ENCODE measurements at places on chromosomes 1 and 21. TPM values are rescaled to one million over a fixed set of nuclear protein-coding genes. Genes with fewer than 3 reads are reported as not detected.

The CAPN8 gene
- total RNA-seq: 0.73 TPM

The S100A3 gene
- not detected for total RNA-seq

DNA sequence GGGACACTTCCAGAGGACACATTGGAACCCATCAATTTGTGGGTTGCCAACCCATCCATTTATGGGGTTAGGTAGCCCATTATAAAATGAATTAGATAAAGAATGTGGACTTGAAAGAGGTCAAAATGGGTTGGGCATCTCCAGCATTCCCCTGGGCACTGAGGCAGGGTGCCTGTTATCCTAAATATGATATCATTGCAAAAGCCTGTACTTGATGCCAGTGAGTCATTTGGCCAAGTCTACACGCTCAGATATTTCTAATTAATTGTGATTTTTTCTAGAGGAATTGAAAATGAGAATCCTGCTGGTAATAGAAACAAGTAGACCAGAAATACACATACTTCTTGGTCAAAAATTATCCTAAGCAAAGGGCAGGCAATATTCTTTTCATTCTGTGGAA is 21.9 kb upstream of the NBL1 start:
- no peak for DNase-seq

GRCh38 chr1:210236840-210237409 is 4.3 kb downstream of the SERTAD4 start:
- no peak for DNase-seq

GRCh38 chr1:109395602-109396512 is 1.9 kb downstream of the SORT1 start:
- no peak for DNase-seq

- DNase-seq: no peak
Observed at GRCh38 chr1:86648255-86648654, 56.1 kb upstream of the SH3GLB1 start.

DNA sequence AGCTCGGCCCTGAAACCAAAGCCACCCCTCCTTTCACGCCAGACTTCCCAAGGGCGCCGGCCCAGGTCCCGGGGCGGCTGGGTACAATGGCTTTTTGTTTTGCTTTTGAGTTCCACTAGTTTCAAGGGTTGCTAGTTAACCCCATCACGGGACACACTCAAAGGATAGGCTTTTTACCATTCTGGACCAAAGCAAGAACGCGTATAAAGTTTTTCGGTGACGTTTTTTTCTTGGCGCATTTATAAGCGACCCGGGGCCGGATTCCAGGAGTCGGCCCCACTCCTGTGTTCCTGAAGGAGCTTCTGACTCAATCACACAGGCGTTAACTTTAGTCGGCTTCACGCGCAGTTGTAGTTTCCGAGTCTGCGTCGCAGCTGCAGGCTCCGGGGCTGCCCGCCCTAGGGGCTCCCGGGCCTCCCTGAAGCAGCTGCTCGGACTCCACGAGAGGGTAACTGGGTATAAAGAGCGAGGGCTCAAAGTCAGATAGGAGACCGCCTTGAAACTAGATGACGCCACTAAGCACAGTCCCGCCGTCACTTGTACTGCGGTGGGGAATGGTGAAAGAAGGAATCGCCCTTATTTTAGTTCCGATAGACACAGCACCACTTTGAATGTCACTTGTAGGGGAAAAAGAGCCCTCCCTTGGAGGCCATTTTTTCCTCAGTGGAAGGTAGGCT is 707 bp upstream of the KLHL21 start:
- peak; percentile 70 for DNase-seq

GRCh38 chr1:96833376-96833775 is 111.8 kb downstream of the PTBP2 start:
- no peak for DNase-seq

DNA sequence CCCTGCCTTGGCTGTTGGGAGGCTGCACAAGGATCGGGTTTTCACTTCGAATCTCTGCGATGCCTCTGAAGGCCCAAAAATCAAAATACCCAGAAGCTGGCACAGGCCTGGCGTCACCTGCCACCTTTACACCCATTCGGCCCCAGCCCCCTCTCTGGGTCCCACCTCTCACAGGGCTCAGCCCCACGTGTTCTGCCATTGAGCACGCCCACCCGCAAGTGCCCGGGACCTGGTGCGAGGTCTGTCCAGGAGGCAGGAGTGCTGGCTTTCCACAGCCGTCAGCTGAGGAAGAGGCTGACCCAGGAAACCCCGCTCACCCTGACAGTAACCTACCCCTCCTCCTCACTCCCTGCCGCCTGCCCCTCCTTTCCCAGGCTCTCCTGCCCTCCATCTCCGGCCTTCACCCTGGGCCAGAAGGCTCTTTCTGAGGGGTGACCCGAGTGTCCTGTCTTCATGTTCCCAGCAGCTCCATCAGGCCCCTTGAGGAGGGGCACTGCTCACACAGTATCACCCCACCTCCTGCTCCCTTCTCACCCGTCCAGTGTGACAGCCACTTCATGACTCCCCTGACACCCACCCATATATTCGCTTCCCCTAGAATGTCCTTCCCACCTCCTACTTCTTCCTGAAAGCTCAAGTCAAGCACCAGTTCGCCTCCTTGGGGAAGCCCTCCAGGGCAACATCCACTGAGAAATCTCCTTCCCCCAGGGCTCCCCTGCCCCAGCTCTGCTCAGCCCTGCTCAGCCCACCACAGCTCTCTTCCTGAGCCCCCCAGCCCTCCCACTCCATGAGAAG is 13.5 kb downstream of the RCC2 start:
- DNase-seq: no peak

DNA sequence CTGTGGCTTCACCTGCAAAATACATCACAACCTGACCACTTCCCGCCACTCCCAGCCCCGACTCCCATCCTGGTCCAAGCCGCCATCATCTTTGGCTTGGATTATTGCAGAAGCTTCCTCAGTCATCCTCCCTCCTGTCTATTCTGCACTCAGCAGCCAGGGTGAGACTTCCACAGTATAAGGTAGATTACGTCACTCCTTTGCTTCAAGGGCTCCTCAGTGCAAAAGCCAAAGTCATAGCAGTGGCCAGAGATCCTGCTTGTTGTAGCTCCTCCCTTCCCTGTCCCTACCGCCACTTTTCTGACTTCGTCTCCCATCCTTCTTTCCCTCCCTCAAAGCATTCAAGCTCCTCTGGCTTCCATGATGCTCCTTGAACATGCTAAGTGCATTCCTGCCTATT is 152.8 kb downstream of the GRIK3 start:
- no peak for DNase-seq

- DNase-seq: no peak
Observed at GRCh38 chr21:17540530-17540929, 27.7 kb downstream of the CXADR start.

- DNase-seq: no peak
Observed at GRCh38 chr1:36479505-36480051, 3.1 kb downstream of the CSF3R start.

GRCh38 chr1:184987696-184988095 is 13.4 kb upstream of the NIBAN1 start:
- DNase-seq: no peak

DNA sequence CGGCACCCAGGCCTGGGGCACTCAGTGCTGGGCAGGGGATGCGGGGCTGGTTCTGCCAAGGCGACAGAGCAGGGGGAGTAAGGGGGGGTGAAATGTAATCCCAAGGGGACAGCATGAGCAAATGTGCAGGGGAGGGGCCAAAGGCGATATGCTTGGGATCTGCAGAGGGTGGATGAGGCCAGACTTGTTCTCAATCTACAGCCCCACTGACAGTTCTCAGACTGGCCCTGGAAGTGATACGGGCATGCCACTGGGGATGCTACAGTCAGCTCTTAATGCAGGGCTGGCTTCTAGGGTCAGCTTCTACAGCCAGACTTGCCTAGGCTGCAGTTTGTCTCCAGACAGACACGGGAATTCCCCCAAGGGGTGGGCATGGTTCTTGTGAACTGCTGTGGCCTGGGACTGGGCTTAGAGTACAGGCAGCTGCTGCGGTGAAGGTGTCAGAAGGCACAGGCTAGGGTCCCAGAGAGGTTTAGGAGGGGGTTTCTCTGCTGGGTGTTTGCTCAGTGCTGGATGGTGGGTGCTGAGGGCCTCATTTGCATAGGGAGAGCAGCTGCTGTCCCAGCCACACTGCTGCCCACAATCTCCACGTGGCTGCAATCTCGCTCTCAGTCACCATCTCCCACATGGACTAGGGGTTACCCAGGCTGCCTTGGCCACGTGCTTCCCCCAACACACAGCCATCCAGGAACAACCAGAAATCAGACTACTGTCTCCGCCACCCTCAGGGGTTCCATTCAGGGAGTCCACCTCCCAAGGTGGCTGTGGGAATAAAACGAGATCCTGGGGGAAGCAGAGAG is 190.1 kb downstream of the HIVEP3 start:
- DNase-seq: peak; percentile 66

The LAMC2 gene
- total RNA-seq: 0.13 TPM

The OR10X1 gene
- total RNA-seq: not detected

DNA sequence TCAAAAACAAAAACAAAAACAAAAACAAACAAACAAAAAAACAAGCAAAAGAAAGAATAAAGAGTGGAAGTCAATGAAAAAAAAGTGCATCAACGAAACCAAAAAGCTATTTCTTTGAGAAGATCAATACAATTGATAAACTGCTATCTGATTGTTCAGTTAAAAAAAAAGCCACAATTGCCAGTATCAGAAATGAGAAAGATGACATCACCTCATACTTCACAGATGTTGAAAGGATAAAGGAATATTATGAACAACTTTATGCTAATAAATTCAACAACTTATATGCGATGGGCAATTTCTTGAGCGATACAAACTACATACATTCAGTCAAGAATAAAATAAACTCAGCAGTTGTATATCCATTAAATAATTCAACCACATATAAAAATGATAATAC is 2.2 kb upstream of the LRRC3 start:
- DNase-seq: no peak

The TEX38 gene
- total RNA-seq: not detected

- peak; percentile 76 for DNase-seq
Observed at GRCh38 chr1:18322368-18323032, 158.2 kb upstream of the KLHDC7A start.

The AHCTF1 gene
- total RNA-seq: 41.2 TPM

DNA sequence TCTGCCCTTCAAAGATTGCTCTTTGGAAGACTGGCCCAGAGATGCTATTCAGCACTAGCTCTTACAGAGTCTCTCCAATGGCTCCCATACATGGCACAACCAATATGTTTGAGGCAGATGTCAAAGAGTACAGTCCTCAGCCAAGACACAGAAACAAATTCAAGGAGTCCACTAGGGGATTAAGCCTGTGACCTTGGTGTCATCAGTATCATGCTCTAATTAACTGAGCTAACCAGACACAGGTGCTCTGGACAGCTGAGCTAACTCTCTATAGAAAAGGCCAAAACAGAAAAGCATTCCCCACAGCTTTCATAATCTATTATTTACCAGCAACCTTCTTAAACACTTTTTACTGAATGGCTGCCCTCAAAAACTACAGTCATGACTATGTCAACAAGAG is 666.0 kb upstream of the PLXNA2 start:
- no peak for DNase-seq

DNA sequence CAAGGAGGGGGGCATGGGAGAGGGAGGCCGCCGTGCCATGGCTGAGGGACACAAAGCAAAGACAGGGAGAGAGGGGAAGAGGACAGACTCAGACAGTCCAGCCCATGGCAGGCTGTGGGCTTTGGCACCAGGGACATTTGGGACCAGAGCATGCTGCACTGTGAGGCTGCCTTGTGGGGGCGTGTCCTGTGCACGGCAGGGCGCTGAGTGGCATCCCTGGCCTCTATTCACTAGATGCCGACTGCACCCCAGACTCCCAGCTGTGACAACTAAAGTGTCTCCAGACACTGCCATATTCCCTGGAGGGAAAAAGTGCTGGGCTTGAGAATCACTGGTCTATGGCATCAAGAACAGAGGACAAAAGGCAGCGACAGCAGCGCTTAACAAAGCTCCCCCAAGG is 18.6 kb upstream of the PRDM15 start:
- no peak for DNase-seq

DNA sequence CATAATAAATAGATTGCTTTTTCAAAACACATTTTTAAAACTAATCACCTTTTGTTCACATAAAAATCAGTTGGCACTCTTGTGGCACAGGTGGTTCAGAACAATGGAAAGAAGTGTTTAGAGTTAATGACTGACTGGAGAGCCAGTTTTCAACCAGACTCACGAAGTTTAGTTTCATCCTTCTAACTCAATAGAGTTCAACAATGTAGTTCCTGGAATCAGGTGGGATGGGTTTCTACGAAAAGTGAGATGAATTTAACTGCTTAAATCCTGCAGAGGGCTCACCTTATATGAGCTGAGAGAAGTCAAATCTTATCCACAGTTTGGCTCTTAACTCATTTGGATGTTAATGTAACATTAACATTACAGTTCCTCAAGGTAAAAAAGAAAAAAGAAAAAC is 116.5 kb downstream of the SMYD2 start:
- DNase-seq: no peak

DNA sequence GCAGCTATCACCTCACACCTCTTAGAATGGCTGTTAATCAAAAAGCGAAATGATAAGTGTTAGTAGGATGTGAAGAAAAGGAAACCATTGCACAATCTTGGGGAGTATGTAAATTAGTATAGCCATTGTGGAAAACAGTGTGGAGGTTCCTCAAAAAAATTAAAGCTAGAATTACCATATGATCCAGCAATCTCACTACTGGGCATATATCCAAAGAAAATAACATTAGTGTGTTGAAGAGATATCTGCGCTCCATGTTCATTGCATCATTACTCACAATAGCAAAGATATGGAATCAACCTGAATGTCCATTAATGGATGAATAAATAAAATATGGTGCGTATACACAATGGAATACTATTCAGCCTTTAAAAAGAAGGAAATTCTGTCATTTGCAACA is 68.9 kb downstream of the SNRPE start:
- DNase-seq: no peak

GRCh38 chr1:31366796-31367195 is 6.1 kb downstream of the FABP3 start:
- no peak for DNase-seq

The CCT8 gene
- 80.8 TPM for total RNA-seq

The ARID1A gene
- 118 TPM for total RNA-seq

The ARHGEF16 gene
- 0.92 TPM for total RNA-seq

The TTC34 gene
- 1.9 TPM for total RNA-seq

DNA sequence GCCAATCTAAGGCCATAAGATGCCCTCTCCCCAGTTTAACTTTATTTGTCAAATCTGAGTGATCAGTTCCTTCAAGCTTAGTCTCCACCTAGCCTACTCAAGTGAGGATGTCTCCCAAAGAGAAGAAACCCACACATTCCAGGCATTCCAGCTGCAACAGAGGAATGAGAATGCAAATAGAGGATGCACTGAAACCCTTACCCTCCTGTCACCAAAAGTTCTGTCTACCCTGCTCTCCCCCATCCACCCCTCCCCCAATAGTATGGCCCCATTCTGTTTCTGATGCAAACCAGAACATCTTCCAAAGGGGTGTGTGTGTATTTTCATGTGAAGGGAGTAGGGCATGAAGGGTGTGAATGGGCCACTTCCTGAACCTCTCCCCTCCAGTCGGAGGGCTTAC is 3.0 kb downstream of the DUSP23 start:
- DNase-seq: no peak

GRCh38 chr1:98739762-98740161 is 78.2 kb downstream of the SNX7 start:
- DNase-seq: no peak

The SLC45A3 gene
- 22.8 TPM for total RNA-seq
